Stimulated activated CD4-positive, alpha-beta T cell treated with anti-CD3 and anti-CD28 coated beads, Interleukin-2, amount 100 ng/mL, for 4 hours (primary cell): ENCODE measurements at places on chromosomes 7 and 10.

DNA sequence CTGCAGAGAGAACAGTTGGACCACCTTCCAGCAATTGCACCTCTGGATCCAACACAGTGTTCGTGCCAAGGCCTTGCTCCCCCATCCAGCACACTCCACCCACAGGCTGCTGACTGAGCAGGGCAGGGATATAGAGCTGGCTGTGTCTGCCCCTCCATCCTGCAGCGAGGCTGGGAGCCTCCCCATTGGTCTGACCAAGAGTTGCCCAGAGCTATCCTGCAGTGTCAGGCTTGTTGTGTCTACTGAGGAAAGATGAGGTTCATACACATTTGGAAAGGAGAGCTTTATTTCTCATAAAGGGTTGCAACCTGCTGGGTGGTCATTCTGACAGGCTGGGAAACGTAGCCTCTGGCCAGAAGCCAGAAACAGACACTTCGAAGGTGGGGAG lies 27.1 kb downstream of the PRF1 start:
- no peak for DNase-seq

DNA sequence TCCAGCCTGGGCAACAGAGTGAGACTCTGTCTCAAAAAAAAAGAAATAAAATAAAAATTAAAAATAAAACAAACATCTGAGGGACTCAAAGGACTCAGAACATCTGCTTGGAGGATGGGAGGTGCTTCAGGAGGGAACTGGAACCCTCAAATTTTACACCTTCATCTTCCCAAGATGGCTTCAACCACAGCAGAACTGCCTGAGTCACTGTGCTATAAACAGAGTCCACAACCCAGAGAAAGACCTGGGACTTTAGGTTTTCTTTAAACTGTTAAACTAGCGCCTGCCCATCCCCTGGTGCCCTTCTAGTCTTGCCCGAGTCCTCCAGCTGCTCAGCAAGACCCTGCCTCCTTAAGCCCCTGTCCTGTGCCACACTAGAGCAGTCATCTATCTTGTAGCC lies 40.8 kb downstream of the RGS10 start:
- DNase-seq, result peak; percentile 13

DNA sequence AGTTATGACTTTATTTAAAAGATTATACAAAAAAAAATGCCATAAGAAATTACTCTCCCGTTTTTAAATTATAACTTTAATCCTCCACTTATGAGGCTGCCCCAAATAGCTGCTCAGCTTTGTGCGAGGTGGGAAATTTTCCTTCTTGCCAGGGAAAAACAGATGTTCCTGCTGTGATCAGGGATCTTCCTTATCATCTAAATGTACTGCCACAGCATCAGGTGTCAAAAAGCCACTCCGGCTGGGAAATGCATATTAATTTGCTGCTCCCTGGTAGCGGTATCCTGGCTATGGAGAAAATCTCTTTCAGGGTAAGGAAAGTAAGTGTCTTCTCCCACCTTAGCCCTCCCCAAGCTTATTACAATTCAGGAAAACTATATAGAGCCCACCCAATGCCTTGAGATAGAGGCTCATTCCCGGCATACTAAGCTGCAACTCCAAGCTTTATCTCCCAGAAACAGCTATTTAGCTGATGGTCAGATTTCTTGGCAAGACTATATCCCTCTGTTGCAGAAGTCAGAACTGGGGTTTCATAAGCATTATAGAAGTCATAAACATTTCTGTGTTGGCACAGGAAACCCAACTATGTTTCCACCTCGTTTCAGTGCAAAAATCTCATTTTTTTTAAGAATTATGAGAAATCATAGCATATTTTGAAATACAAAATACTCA lies 360.4 kb downstream of the PARD3 start:
- DNase-seq, result no peak

DNA sequence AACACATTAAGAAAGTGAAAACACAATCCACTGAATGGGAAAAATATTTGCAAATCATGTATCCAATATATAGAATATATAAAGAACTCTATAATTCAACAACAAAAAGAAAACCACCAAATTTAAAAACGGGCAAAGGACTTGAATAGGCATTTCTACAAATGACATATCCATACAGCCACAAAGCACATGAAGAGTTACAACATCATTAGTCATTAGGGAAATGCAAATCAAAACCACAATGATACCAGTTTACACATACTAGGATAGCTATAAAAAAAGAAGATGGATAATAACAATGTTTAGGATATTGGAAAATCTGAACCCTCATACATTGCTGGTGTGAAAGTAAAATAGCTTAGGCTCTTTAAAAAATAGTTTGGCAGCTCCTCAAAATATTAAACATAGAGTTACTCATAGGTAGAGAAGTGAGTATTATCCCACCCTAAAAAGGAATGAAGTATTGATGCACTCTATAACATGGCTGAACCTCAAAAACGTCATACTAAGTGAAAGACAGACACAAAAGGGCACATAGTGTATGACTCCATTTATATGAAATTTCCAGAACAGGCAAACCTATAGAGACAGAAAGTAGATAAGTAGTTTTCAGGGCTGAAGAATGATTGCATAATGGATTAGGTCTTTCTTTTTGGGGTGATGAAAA lies 4.5 kb downstream of the ZPBP start:
- DNase-seq, result no peak

DNA sequence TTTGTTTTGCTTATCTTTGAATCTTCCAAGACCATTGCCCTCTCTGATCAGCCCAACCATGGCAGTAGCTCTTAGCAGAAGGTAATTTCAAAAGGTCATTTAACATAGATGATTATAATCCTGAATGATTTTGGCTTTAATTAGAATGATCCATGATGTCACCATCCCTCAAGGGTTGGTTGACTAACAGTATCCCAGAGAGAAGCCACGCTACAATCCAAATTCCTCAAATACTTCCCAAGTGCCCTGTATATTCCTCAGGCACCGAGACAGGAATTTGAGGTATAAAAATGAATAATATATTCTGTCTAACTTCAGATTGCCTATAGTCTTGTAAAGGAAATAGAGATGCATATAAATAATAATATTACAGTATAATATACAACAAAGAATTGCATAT lies 42.1 kb upstream of the TMEM196 start:
- no peak for DNase-seq

GRCh38 chr7:66860767-66861166 lies 60.3 kb upstream of the TMEM248 start:
- no peak for DNase-seq

- no peak for DNase-seq
Observed at GRCh38 chr10:63376560-63377304, 89.0 kb downstream of the JMJD1C start.

GRCh38 chr7:44060948-44061644 lies 4.3 kb downstream of the PGAM2 start:
- no peak for DNase-seq

DNA sequence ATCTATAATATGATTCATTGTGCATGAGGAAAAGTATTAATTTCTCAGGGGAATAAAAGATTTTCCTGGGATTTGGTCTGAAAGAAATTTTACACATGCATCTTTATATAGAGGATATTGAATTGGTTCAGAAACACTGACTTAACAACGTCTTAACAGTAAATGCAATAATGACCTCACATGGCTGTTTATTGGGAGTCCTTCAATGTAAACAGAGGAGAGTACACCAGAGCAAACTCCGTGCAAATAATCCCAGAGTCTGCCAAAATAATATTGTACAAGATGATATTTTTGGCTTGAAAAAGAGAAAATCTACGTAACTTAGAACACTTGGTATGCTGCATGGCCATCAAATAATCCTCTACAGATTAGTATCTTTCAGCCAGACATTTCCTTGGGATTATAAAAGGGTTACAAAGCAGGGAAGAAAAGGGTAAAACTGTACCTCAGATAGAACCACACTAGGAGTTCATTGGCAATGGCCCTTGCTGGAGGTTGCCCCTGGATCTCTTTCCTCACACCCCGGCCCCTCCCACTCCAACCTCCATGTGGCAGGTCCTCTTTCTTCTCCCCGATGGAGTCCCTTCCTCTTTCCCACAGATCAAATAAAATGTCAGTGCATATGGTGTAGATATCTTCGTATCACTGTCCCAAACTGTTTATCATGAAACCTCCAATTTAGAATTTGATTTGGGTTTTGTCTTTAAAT lies 196.4 kb downstream of the EVX1 start:
- no peak for DNase-seq

DNA sequence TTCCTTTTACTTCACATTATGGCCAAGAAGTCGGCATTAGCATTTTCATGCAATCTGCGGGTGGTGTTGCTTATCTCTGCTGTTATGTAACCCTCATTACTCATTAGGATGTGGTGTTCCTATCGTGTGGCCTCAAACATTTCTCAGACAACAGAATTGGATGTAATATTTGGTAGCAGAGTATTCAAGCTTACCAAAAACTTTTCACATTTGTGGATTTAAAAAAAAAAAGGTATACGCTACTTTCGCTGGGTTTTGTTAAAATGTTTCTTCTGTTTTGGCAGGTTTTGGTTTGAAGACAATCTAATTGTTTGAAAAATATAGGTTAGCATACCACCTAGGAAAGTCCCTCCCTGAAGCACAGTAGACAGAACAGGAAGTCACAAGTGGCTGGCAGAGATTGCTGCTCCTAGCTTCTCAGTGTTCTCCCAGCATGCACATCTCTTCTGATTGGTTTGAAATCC lies 128.8 kb downstream of the GATA3 start:
- peak; percentile 9 for DNase-seq

DNA sequence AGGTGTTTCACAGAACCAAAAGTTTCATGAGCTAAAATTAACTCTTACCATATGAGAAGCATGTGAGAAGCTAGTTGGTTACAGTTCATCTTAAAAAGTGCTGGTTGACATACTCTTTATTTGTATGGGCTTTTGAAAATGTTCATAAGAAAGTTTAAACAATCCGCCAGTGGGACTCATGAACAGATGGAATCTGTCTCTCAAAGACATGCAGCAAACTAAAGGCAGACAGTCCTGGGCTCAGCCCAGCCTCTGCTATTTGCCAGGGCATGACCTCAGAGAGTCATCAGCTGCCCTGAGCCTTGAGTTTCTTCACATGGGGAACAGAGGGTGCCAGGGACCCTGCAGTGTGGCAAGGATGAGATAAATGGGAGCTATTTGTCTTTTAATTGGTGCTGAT lies 3.2 kb downstream of the PYROXD2 start:
- no peak for DNase-seq

- DNase-seq, result no peak
Observed at GRCh38 chr7:82609746-82610145, 166.2 kb upstream of the CACNA2D1 start.

- no peak for DNase-seq
Observed at GRCh38 chr7:142414135-142414534, 156.3 kb upstream of the PRSS58 start.

DNA sequence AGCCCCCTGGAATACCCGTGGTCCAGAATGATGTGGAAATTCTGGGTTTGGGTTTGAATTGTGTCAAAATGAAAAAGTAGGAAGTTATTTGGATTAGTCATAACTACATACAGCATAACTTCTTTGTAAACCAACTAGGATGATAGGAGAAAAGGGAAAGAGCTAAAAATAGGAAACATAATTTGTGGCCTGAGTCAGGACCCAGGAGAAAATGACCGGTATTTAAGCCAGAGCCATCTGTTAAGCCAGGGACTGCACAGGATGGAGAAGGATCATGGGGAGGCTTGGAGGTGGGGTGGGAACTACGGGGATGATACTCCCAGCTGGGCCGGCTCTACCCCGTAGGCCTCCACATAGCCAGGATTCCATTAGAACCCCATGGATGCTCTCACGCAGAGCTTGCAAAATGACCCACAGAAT lies 98.6 kb downstream of the MYOF start:
- no peak for DNase-seq

- no peak for DNase-seq
Observed at GRCh38 chr10:92848037-92848440, 281 bp upstream of the EXOC6 start.

GRCh38 chr7:32145911-32146310 lies 75.7 kb upstream of the PDE1C start:
- DNase-seq, result no peak

- DNase-seq, result no peak
Observed at GRCh38 chr7:95589031-95589430, 7.3 kb downstream of the PDK4 start.

DNA sequence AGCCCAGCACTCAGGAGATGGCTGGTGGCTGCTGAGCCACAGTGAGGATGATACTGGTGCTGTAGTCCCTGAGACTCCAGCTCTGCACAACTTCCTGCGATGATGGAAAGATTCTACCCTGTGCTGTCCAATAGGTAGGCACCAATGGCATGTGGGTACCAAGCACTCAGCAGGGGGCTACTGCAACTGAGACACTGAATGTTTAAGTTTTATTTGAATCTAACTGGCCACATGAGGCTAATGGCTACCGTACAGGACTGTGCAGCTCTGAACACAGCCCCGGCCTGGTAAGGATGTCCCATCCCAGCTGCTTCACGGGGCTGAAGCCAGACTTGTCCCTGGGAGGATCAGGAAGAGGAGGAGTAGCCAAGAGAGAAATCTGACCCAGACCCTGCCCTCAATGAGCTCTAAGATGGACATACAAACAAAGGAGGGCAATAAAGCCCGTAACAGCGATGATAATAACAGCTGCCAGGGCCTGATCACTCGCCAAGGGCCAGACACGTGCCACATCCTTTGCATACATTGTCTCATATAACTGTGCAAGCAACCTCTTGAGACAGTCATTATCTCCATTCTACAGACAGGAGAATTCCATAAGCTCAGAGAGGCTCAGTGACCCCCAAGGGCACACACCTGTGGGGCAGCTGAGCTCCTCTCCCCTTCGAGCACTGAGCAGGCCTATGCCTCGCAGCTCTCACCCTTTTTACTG lies 3.8 kb downstream of the GPRIN2 start:
- DNase-seq, result no peak

DNA sequence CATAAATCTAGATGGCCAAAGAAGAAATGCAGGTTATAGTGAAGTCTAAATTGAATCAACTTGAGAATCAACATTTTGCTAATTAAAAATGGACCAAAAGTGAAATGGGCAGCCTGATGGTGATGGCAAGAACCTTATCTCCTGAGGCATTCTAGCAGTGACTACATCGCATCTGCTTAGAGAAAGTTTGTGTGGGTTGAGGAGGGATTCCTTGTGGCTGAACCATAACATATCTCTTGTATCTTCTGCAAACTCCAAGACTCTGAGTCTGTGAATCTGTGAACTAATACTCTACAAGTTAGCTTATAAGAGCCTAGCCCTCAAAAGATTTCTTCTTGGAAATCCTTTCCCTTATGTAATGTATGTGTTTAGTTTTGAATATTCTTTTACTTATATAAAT lies 85.6 kb downstream of the PRKG1 start:
- no peak for DNase-seq

DNA sequence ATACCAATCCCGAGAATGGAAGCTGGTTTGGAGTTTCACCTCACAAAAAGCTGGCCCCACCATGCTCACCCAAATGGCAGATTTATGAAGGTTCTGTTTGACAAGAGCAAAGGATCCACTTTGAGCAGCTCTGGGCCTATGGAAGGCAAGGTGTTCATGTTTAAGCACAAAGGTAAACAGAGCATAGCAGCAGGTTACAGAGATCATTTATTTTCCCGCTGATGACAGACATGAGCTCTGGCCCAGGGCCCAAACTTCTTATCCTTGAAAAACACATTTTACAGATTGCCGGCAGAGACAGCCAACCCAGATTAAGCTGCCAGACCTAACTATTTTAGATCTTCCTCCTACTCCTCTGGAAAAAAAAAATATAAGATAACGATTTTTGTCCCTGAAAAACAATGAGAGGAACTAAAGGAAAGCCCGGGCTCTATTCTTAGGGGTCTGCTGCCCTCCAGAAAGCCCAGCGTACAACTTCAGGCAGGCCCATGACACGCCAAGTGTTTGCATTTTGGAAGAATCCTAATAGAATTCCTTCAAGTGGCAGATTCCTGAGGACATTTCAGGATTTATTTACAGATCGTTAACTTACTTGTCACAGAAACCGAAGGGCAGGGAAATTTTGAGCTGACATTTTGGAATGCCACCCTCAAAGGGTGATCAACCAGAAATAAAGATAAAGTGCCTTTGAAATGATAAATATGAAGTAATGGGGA lies 40.0 kb downstream of the SYPL1 start:
- DNase-seq, result no peak
